ENCODE measurements at places on chromosomes 1 and 21.

DNA sequence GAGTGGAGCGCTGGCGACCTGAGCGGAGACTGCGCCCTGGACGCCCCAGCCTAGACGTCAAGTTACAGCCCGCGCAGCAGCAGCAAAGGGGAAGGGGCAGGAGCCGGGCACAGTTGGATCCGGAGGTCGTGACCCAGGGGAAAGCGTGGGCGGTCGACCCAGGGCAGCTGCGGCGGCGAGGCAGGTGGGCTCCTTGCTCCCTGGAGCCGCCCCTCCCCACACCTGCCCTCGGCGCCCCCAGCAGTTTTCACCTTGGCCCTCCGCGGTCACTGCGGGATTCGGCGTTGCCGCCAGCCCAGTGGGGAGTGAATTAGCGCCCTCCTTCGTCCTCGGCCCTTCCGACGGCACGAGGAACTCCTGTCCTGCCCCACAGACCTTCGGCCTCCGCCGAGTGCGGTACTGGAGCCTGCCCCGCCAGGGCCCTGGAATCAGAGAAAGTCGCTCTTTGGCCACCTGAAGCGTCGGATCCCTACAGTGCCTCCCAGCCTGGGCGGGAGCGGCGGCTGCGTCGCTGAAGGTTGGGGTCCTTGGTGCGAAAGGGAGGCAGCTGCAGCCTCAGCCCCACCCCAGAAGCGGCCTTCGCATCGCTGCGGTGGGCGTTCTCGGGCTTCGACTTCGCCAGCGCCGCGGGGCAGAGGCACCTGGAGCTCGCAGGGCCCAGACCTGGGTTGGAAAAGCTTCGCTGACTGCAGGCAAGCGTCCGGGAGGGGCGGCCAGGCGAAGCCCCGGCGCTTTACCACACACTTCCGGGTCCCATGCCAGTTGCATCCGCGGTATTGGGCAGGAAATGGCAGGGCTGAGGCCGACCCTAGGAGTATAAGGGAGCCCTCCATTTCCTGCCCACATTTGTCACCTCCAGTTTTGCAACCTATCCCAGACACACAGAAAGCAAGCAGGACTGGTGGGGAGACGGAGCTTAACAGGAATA is 4.2 kb downstream of the TFAP2E start:
- DNase-seq, result no peak

- DNase-seq, result no peak
Observed at GRCh38 chr21:44702111-44702972, 5.4 kb downstream of the KRTAP10-12 start.

- DNase-seq, result no peak
Observed at GRCh38 chr1:117368116-117369108, 1.2 kb downstream of the MAN1A2 start.

DNA sequence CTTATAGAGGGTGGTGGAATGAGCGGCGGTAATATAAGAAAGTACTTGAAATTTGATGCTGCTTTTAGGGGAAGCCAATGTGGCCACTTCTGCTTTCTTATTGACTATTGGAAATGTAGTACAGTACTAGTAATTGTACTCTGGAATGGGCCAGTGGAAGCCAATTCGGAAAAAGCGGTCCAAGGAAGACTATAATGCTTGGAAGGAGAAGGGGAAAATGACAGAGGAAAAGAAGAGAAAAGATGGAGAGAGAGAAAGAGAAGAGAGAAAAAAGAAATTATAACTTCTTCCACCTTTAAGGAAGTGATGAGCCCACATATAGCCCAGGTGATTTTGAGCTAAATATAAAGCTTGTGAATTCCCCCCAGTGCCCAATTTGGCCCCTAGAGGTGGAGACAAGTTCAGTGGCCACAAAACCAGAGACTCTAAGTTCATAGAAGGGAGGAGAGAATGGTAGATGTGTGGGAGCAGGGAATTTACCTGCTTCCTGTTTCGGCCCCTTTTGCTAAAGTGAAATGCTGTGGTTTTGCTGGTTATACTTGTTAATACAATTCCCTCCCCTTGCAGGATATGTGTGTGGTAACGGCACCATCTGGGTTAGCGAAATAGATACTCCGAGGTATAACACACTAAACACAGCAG is 35.7 kb upstream of the DUSP10 start:
- no peak for DNase-seq

GRCh38 chr1:20686883-20687725 is 25.9 kb upstream of the DDOST start:
- no peak for DNase-seq

DNA sequence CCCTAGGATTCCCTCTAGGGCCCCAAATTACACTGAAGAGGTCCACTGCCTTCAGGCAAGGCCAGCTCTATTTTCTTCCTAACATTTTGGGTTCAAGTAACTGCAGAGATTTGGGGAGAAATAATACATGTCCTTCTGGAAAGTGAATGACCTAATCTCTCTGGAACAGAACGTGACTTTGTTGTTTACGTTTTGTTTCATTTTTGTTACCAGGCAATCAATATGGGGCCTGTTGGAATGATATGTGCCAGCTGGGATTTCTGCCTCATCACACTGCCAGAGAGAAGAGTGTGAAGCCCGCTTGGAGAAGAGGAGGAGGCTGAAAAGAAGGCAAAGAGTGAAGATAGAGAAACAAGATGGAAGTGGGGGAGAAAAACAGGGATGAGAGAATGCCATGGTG is 116.7 kb downstream of the FASLG start:
- DNase-seq, result no peak

GRCh38 chr1:201491896-201492511 is 14.9 kb downstream of the CSRP1 start:
- DNase-seq, result no peak

- DNase-seq, result no peak
Observed at GRCh38 chr1:156893048-156893953, at the start of gene PEAR1. TSS of gene PEAR1 (plus strand) at chr1:156893718. CDS start at chr1:156903927, 10,209 bp downstream.

- peak; percentile 46 for DNase-seq
Observed at GRCh38 chr1:218200979-218201378, 84.1 kb upstream of the RRP15 start.

GRCh38 chr1:181105134-181106021 is 16.9 kb downstream of the IER5 start:
- peak; percentile 92 for DNase-seq

DNA sequence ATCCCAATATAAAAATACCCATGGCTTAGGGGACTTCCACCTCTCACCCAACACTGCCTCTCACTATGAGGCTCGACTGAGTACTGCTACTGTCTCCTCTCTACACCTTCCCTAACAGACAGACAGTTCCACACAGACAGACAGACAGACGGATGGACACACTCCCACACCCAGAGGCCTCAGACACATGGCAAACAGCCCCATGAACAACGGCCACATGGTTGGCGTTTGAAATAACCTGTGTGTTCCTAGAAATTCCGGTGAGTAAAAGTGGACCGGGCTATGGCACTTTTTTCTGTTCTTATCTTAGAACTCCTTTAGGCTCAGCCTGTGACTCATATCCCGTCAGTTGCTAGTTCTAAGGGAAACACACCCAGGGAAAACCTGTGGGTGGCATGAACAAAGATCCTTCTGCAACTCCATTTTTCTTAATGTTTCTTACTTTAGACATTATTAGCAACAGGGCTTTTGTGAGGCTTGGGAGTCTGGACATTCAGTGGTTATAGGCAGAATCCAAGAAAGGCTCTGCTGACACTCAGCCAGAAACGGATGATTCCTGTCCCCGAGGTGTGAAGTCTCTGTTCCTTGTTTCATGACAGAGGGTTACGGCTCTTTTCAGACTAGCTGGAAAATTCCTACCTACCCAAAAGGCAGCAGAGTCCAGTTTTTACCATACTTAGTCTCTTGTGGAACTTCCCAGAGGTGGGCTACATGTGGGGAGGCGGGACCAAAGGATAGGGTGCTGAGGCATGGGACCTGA is 90.5 kb upstream of the TLR5 start:
- DNase-seq, result no peak

DNA sequence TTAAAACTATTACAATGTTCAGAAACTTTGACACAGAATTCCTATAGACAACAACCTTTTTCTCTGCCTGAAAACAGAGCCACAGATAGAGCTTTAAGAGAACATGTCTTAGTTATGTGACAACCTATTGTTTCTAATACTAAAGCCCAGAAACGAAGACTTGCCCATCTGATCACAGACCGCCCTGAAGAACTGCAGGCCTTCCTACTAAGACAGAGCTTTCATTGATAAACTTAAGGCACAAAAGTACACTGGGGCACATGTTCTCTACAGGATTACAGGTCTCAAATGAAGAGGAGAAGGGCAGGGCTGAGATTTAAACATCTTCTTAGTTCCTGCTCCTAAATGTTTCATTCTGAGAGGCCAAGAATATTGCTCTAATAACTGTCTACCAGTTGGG is 452.7 kb downstream of the KCNT2 start:
- DNase-seq, result no peak

- no peak for DNase-seq
Observed at GRCh38 chr1:54171016-54171415, 18.2 kb upstream of the CDCP2 start.

DNA sequence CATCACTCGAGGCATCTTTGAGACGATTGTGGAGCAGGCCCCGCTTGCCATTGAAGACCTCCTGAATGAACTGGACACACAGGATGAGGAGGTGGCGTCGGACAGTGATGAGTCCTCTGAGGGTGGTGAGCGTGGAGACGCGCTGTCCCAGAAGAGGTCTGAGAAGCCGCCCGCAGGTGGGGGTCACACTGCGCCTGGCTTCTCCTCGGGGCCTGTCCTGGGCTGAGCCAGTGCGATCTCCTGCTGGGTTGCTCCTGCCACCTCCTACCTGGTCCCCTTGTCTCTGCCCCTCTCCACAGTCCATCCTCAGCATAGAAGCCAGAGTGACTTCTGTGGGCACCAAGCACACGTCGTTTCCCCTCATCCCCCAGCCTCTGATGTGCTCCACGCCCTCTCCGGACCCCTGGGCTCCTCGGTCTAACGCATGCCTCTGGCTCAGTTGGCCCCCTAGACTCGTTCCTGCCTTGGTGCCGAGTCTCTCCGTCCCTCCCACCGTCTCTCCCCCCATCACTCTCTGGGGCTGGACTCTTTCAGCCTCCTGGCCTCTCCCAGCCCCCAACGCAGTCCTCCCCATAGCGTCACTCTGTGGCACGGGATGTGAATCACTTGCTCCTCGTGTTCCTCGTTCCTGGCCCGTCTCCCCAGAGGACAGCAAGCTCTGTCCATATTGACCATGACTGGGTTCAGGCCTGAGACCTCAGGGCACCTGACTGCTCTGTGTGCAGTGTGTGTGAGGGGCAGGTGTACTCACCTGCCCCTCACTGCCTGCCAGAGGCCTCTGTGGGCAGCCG is 8.7 kb downstream of the RRP1 start:
- DNase-seq, result no peak

DNA sequence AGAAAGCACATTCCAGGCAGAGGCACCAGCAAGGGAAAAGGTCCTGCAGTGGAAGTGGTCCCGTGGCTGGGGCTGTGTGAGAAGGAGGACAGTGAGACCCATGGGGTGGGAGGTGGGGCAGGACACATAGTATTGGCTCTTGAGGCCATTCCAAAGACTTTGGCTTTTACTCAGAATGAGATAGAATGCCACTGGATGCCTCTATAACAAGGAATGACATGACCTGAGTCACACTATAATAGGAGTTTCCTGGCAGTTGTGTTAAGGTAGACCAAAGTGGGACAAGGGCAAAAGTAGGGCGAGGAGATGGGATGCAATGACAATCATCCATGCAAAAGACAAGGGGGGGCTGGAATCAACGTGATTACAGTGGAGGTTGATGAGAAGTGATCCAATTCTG is 24.7 kb upstream of the LAMC2 start:
- no peak for DNase-seq

GRCh38 chr1:19635646-19636045 is 8.5 kb upstream of the NBL1 start:
- DNase-seq, result no peak

- DNase-seq, result no peak
Observed at GRCh38 chr1:22123071-22123390, 19.9 kb downstream of the WNT4 start.

- DNase-seq, result no peak
Observed at GRCh38 chr1:203475012-203475981, at the start of gene PRELP. TSS of gene PRELP (plus strand) at chr1:203475806. CDS start at chr1:203483185, 7,379 bp downstream.

DNA sequence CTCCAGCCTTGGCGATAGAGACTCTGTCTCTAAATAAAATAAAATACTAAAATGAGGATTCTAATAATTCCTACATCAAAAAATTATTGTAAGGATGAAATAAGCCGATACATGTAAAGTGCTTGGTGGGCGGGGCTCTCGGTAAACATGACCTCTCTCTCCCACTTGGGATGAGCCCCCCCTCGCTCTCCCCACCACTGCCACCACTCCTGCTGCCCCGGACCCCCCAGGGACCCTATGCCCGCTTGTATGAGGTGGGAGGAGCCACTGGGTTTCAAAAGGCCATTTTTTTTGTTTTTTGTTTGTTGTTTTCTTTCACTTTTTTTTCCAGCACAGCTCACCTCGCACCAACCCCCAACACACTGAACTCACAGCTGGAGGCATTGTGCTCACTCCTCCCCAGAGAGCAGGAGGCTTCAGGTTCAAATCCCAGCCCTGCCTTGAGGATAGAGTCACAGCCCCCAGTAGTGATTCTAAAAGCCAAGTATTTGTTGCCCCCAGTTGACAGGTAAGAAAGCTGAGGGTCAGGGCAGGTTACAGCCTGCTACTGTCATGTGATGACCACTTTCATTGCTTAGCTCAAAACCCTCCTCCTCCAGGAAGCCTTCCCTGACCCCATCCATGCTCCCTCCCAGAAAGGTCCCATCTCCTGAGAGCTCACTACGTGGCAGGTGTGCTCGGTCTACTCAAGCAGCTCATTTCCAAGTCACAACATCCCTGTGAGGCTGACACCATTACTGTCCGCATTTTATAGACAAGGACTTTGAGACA is 4.2 kb downstream of the SDC3 start:
- no peak for DNase-seq

GRCh38 chr1:29327223-29327935 is 91.1 kb downstream of the PTPRU start:
- no peak for DNase-seq

- no peak for DNase-seq
Observed at GRCh38 chr21:45593162-45594022, 50.1 kb upstream of the PCBP3 start.

DNA sequence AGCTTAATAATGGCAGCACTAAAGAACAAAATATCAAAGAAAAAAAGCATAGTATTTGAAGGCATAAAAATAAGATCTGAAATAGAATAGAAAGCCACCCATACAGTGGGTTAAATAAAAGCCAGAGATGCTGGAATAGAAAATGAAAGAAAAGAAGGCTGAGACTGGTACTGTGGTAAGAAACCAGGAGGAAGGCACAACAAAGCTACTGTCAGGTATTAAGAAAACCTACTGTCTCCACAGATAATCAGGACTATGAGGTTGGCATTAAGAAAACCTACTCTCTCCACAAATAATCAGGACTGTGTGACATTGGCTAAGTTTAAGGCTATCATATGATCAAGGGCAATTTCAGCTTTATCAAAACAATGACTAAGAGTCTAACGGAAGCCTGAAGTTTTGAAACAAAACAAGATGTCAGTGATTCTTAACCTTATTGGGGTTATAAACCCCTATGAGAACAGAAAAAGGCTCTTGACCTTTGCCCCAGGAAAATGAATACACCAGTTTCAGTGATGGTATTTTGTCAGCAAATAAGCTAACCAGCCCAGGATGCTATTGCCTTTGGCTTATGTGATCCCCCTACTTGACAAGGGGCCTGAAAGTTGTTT is 24.4 kb downstream of the MCOLN2 start:
- no peak for DNase-seq

- DNase-seq, result no peak
Observed at GRCh38 chr1:7590426-7590790, 180.7 kb upstream of the VAMP3 start.

All from NCI-H2227 treated with DMSO at 0.1 percent for 48 hours (cell line).